ENCODE measurements at places on chromosomes 5 and 9. TPM values are rescaled to one million over a fixed set of nuclear protein-coding genes. Genes with fewer than 3 reads are reported as not detected.

Gene FLT4
- total RNA-seq, result 5.7 TPM

Gene CCNO
- not detected for total RNA-seq

Gene SLC36A3
- total RNA-seq, result not detected

Gene NPDC1
- 106 TPM for total RNA-seq

Gene IL31RA
- not detected for total RNA-seq

Gene SH3RF2
- total RNA-seq, result 118 TPM

GRCh38 chr9:113973226-113973625 is 97.1 kb downstream of the ZNF618 start:
- no peaks in the 10 kb centered on the region for H3K27me3 ChIP-seq
- peaks cover 5% of the 10 kb centered on the region for H3K4me1 ChIP-seq
- no peak overlapping the region for H3K4me3 ChIP-seq
- H3K36me3 ChIP-seq, result no peaks in the 10 kb centered on the region

DNA sequence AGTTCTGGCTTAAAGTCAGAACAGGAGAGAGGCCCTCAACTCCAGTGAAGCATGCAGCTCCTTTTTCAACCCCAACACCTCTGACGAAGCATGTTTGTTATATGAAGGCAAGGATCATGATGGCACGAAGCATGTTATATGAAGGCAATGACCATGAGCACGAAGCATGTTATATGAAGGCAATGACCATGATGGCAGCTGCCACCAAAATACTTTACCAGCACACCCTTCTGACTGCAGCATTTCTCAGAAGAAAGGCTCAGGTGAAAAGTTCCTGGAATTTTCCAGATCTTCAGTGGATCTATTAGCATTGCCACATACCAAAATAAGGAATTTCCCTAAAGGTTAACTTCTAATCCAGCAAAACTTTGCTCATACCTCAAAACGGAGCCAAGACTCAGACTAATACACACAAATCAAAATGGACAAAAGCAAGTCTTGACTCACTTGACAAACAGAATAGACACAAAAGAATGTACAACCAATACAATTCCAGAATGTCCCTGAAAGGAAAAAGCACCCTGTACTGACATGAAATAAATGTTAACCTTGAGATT is 217.4 kb downstream of the FANCC start:
- H3K27ac ChIP-seq, result no peak overlapping the region
- H3K4me1 ChIP-seq, result no peaks in the 10 kb centered on the region
- no peak for DNase-seq
- no peaks in the 10 kb centered on the region for H3K27me3 ChIP-seq

DNA sequence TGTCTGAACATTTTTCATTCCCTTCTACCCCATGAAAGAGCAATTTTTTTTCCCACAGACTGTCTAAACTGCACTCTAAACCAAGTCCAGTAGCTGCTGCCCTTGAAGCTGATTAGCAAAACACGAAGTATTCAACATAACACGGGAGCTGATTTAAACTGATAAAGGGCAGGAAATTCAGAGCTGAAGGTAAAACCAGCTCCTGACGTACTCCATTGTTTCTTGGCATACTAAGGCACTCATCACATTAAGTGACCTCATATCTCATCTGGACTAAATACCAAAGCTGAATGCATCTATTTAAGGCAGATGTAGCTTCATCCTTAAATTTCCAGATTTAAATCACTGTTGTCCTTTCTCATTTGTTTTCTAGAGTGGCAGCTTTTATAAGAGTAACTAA is 12.0 kb downstream of the GDF9 start:
- H3K27me3 ChIP-seq, result no peaks in the 10 kb centered on the region
- no peak overlapping the region for H3K27ac ChIP-seq
- no peaks in the 10 kb centered on the region for H3K4me1 ChIP-seq
- no peaks in the 10 kb centered on the region for H3K36me3 ChIP-seq
- no peak for DNase-seq
- no peak overlapping the region for H3K4me3 ChIP-seq

DNA sequence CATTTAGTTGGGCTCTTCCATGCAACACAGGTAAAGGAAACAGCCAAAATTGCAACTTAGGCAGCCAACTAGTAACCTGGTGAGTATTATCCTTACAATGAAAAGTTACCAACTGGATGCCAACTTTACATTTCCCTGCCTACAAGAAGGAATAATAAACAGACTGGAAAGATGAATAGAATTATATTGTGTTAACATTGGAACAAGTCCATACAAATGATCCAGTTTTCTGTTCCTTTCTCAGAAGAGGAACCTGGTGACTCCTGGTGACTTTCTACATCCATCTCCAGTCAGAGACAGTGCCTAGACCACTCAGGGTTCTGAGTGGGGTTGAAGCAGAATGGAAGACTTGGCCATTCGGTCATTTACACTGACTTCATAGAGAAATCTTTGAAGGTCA is 20.6 kb downstream of the MARCHF3 start:
- no peak overlapping the region for H3K4me3 ChIP-seq
- no peaks in the 10 kb centered on the region for H3K36me3 ChIP-seq
- H3K4me1 ChIP-seq, result peaks cover 6% of the 10 kb centered on the region
- H3K27ac ChIP-seq, result no peak overlapping the region

- no peaks in the 10 kb centered on the region for H3K4me1 ChIP-seq
- no peaks in the 10 kb centered on the region for H3K36me3 ChIP-seq
- H3K27me3 ChIP-seq, result no peaks in the 10 kb centered on the region
- no peak for DNase-seq
Measured at GRCh38 chr9:92942688-92943616, 4.4 kb upstream of the FGD3 start.

DNA sequence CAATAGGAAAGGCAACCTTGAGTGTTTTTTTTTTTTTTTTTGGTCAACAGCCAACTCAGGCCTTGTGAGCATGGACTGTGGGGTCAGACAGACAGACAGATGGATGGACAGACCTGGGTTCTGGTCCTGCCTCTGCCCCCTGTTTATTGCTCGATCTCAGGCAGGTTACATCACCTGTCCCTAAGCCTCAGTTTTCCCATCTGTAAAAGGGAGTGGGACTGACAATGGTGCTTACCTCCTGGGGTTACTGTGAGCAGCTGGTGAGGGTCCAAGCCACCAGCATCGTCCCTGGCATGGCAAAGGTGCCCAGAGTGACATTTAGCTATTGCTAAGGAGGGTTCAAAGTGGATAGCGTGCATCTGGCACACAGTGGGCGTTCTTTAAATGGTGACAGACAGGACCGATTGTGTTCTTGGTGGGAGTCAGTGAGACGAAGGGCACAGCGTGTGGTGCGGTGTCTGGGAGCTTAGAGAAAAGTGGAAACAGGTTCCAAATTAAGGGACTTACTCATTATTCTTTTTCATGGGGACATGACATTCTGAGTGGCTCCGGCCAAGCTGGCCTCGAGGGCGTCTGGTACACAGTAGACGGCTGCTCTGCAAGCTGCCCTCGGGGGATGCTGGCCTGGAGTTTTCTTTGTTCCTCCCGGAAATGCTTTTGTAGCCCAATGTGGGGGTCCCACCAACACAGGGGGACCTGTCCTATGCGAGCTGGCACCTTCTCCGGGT is 72.1 kb downstream of the COL27A1 start:
- H3K27me3 ChIP-seq, result no peaks in the 10 kb centered on the region
- no peak overlapping the region for H3K27ac ChIP-seq
- no peak for DNase-seq
- H3K36me3 ChIP-seq, result no peaks in the 10 kb centered on the region
- H3K4me3 ChIP-seq, result no peak overlapping the region

- no peak overlapping the region for H3K4me3 ChIP-seq
- H3K27ac ChIP-seq, result no peak overlapping the region
- H3K36me3 ChIP-seq, result no peaks in the 10 kb centered on the region
- no peaks in the 10 kb centered on the region for H3K4me1 ChIP-seq
Measured at GRCh38 chr5:16437977-16438376, 27.6 kb downstream of the ZNF622 start.

DNA sequence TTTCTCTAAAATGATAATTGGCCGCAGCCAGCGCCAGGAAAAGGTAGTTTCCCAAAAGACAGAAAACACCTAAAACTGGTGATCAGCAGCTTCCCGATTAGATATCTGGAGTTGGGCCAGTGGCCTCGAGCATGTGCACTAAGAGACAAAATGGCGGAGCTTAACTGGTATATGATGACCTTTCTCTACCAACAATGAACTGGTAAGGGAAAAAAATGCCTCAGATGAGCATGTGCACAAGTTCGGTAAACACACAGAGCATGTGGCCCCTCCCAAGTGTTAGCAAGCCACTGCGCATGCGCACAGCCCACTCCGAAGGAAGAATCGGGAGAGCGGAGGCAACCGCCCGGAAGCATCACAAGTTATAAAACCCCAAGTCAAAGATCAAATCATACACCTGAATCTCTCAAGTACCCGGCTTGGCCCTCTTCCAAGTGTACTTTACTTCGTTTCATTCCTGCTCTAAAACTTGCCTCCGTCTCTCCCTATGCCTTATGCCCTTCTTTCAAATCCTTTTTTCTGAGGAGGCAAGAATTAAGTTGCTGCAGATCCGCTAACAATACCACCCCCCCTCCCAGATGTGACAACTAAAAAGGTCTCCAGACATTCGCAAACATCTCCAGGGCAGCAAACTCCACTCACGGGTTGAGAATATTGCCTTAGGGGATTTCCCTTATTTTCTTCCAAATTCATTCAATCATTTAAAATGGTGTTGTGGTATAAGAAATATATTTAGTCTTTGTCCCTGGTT is 15.0 kb upstream of the PTBP3 start:
- DNase-seq, result peak; percentile 94
- no peaks in the 10 kb centered on the region for H3K36me3 ChIP-seq
- peak overlapping the region; percentile 48 for H3K4me3 ChIP-seq

DNA sequence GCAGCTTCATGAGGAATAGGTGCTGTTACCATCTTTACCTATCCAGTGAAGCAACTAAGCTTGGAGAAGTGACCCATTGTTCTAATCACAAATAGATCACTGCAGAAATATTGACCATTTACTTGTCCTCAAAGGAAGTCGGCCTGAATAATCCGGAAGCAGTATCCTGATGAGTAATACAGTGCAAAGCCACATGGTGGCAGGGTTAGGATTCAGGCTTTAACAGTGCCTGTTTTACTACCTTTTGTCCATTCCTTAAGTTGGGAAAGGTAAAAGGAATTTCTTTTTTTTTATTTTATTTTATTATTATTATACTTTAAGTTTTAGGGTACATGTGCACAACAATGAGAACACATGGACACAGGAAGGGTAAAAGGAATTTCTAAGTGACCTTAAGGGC is 336.3 kb downstream of the KDM4C start:
- no peak overlapping the region for H3K27ac ChIP-seq
- H3K36me3 ChIP-seq, result no peaks in the 10 kb centered on the region
- H3K4me1 ChIP-seq, result no peaks in the 10 kb centered on the region
- no peak for DNase-seq

GRCh38 chr9:95753762-95754465 is 121.6 kb upstream of the ERCC6L2 start:
- H3K27ac ChIP-seq, result peak overlapping the region; percentile 52
- H3K4me1 ChIP-seq, result no peaks in the 10 kb centered on the region
- no peak for DNase-seq

DNA sequence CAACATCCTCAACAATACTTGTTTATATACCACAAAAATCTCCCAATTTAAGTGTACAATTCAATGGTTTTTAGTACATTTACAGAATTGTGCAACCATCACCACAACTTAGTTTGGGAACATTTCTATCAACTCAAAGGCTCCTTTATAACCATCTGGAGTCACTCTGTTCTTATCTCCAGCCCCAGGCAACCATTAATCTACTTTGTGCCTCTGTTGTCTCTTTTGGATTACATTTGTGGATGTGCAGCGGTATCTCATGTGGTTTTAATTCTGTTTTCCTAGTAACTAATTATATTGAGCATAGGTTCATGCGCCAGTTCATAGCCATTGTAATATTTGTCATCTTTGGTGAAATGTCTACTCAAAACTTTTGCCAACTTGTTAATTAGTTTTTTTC is 14.4 kb downstream of the ADAMTS19 start:
- DNase-seq, result no peak
- no peaks in the 10 kb centered on the region for H3K36me3 ChIP-seq
- H3K4me1 ChIP-seq, result no peaks in the 10 kb centered on the region
- no peak overlapping the region for H3K4me3 ChIP-seq
- H3K27ac ChIP-seq, result no peak overlapping the region

- DNase-seq, result no peak
- H3K27me3 ChIP-seq, result no peaks in the 10 kb centered on the region
- no peak within 1 kb of the TSS for H3K4me3 ChIP-seq
- H3K4me1 ChIP-seq, result no peaks in the 10 kb centered on the region
- H3K36me3 ChIP-seq, result no peaks in the 10 kb centered on the region
- H3K27ac ChIP-seq, result no peak within 1 kb of the TSS
Measured at GRCh38 chr5:116032094-116032517, at the start of gene ARL14EPL. ARL14EPL (plus strand) TSS chr5:116032472; CDS start chr5:116051466, 18,994 bp downstream.

- H3K4me3 ChIP-seq, result no peak overlapping the region
- no peaks in the 10 kb centered on the region for H3K36me3 ChIP-seq
- no peak for DNase-seq
- H3K27me3 ChIP-seq, result no peaks in the 10 kb centered on the region
- no peaks in the 10 kb centered on the region for H3K4me1 ChIP-seq
- H3K27ac ChIP-seq, result no peak overlapping the region
Measured at GRCh38 chr5:90434116-90434714, 24.7 kb upstream of the CETN3 start.

- H3K27me3 ChIP-seq, result no peaks in the 10 kb centered on the region
- H3K36me3 ChIP-seq, result peaks cover 90% of the 10 kb centered on the region
- no peak overlapping the region for H3K4me3 ChIP-seq
- no peak for DNase-seq
- H3K27ac ChIP-seq, result no peak overlapping the region
Measured at GRCh38 chr9:33320568-33321261, 30.4 kb downstream of the NFX1 start.

- peak overlapping the region; percentile 44 for H3K4me3 ChIP-seq
- H3K36me3 ChIP-seq, result no peaks in the 10 kb centered on the region
- peak overlapping the region; percentile 46 for H3K27ac ChIP-seq
- no peaks in the 10 kb centered on the region for H3K27me3 ChIP-seq
Measured at GRCh38 chr9:130172858-130173665, 858 bp downstream of the NCS1 start.

- H3K4me3 ChIP-seq, result no peak overlapping the region
Measured at GRCh38 chr9:74066605-74067004, 430.5 kb upstream of the RORB start.

GRCh38 chr5:115708819-115709477 is 83.1 kb upstream of the TMED7 start:
- no peaks in the 10 kb centered on the region for H3K4me1 ChIP-seq
- H3K4me3 ChIP-seq, result no peak overlapping the region
- H3K27me3 ChIP-seq, result no peaks in the 10 kb centered on the region
- no peaks in the 10 kb centered on the region for H3K36me3 ChIP-seq
- DNase-seq, result no peak

DNA sequence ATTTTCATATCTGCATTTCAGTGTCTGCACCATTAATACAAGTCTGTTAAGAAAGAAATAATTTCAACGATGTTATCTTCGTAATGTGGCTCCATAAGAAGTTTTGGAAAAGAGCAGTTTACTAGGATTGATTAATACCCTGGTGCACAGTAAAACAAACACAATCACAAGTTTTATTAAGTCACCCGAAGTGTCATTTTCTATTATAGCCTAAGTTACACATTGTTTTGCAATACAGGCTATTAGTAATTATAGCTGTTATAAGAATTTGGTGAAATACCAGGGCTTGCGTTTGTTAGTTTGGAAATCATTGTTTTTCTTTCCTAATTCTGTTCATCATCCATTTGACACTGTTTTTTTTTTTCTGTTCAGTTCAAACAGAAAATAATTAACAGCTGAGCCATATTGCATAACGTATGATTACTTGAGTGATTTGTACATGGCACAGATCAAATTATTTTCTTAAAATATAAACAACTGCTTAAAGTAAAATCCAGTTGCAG is 30.6 kb downstream of the LVRN start:
- no peaks in the 10 kb centered on the region for H3K36me3 ChIP-seq
- no peak overlapping the region for H3K27ac ChIP-seq
- DNase-seq, result no peak

- no peak overlapping the region for H3K4me3 ChIP-seq
- H3K36me3 ChIP-seq, result no peaks in the 10 kb centered on the region
- H3K27ac ChIP-seq, result no peak overlapping the region
- H3K27me3 ChIP-seq, result no peaks in the 10 kb centered on the region
- no peaks in the 10 kb centered on the region for H3K4me1 ChIP-seq
Measured at GRCh38 chr9:133906932-133907910, 84.9 kb downstream of the VAV2 start.
